ENCODE measurements at places on chromosomes 1 and 21.
A peak's percentile ranks its signal among the peaks of the same experiment; 100 is the strongest.

DNA sequence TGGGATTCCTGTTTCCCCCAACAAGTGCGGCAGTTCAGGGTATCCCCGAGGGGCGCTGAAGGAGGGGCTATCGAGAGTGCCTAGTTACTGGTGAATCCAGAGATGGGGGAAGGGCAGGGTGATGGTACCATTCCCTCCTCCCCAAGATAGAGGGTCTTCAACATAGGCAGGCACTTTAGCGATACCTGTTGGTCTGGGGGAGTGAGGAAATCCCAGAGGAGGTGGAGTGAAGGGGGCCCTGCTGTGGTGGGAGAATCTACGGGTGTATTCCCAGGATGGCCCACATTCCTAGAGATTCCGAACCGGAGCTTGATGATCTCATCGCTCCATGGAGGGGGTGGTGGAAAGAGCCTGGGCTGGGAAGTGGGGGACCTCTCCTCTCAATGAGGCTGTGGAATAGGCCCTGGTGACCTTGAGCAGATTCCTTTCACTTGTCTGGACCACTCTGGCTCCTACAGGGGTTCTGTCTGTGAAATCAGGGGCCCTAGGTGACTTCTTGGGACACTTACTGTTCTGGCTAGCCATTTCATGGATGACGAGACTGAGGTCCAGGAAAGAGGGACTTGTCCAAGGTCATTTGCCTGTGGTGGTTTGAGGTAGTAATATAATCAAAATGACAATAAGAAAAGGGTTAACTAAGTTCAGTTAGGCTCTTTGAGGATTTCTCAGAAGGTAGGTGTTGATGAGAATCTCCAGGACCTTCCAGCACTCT lies 52.7 kb upstream of the SYNC start:
- DNase-seq: no peak

DNA sequence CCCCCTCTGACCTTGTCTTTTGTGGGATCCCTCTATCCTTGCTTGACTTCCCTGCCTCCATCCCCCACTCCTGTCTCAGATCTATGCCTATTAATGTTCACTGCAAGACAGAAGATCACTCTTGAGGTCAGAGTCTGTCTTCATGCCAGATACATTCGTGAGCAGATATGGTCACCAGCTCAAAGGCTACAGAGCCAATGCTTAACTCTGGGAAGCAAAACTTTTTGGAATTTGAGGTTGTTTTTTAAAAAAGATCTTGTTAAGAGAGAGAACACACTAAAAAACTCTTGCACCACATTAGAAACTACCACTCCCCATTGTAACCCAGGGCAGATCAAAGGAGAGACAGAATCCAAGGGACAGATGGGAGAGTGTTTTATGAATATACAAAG lies 17.1 kb upstream of the A3GALT2 start:
- DNase-seq: no peak

- DNase-seq: no peak
Observed at GRCh38 chr21:40835184-40835694, 11.7 kb downstream of the DSCAM start.

- no peak for DNase-seq
Observed at GRCh38 chr1:20370698-20371097, 80.0 kb downstream of the VWA5B1 start.

DNA sequence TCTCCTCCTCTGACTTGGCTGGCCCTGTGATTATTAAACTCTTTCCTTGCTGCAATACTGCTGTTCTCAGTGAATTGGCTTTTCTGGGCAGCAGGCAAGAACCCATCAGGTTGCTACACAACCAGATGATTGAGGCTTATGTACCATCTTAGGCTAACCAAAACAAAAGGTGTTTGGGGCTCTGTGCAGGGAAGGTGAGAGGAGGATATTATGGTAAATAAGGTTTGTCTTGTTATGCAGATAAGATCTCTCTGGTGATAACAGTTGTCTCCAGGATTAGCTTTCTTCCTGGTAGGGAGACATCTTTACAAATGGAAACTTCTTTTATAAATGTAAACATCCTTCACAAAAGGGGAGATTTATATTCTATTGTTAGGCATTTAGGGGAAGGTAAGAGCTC lies 44.5 kb upstream of the GORAB start:
- no peak for DNase-seq

DNA sequence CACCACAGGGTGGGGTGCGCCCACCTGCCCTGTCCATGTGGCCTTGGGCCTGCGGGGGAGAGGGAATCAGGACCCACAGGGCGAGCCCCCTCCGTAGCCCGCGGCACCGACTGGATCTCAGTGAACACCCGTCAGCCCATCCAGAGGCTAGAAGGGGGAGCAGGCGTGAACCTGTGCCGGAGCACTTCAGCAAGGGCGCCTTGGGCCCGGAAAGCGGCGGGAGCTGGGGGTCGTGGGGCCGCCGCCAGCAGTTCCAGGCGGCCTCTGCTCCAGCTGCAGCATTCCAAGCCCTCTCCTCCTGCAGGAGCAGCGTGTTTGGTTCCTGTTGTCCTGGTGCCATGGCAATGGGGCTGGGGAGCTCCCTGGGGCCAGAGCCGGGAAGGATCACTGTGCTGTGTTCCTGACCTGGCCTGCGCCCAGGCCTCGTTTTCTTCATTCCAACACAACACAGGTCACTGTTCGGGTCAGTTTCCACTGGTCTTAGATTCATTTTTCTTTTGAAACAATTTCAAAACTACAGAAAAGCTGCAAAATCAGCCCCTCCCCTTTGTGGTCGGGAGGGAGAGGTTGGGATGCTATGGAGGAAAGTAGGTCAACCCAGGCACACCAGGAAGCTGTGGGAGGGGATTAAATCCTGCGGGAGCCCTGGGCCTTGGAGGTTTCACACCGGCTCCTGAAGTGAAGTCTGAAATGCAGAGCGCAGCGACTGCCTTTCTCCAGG lies 18.8 kb downstream of the SLX9 start:
- no peak for DNase-seq

GRCh38 chr21:31260790-31261189 lies 83.3 kb downstream of the TIAM1 start:
- DNase-seq: no peak

- DNase-seq: no peak
Observed at GRCh38 chr1:173504268-173504667, 27.1 kb downstream of the PRDX6 start.

DNA sequence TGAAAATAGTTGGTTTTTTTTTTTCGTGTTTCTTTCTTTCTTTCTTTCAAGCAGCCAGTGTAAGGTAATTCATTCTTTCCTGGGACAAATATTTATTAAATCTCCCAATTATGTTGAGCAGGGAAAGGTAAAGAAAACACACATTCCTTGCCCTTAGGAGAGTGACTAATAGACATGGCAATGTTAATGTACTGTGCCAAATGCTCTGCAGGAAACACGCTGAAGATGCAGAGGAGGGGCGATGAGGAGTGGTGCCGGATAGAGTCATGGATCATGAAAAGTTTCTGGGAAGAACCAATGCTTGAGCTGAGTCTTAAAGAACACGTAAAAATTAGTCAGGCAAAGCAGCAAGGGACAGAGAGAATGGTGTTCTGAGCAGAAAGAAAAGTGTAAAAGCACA lies 199.2 kb downstream of the DNM3 start:
- no peak for DNase-seq

- no peak for DNase-seq
Observed at GRCh38 chr1:40860706-40861223, 1.4 kb downstream of the CITED4 start.

DNA sequence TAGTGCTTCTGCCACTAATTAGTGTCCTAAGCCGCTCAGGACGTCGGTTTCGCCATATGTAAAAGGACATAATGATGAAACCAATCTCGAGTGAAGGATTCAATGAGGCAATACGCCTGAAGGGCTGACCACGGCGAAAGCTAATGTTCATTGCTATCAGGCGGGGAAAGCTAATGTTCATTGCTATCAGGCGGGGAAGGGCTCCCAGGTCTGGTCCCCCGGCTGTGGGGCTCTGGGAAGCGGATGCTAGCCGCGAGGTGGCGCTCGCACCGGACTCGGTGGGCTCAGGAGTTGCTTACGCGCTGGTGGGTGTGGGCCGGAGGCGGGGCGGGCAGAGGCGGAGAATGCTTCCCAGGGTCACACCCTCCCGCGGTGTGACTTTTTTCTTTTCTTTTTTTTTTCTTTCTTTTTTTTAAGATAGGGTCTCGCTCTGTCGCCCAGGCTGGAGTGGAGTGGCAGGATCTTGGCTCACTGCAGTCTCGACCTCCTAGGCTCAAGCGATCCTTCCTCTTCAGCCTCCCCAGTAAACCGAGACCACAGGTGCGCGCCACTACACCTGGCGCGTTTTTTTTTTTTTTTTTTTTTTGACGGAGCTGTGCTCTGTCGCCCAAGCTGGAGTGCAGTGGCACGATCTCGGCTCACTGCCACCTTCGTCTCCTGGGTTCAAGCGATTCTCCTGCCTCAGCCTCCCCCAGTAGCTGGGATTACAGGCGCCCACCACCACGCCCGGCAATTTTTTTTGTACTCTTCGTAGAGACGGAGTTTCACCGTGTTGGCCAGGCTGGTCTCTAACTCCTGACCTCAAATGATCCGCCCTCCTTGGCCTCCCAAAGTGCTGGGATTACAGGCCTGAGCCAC lies 1.1 kb upstream of the PEAR1 start:
- peak; percentile 71 for DNase-seq

DNA sequence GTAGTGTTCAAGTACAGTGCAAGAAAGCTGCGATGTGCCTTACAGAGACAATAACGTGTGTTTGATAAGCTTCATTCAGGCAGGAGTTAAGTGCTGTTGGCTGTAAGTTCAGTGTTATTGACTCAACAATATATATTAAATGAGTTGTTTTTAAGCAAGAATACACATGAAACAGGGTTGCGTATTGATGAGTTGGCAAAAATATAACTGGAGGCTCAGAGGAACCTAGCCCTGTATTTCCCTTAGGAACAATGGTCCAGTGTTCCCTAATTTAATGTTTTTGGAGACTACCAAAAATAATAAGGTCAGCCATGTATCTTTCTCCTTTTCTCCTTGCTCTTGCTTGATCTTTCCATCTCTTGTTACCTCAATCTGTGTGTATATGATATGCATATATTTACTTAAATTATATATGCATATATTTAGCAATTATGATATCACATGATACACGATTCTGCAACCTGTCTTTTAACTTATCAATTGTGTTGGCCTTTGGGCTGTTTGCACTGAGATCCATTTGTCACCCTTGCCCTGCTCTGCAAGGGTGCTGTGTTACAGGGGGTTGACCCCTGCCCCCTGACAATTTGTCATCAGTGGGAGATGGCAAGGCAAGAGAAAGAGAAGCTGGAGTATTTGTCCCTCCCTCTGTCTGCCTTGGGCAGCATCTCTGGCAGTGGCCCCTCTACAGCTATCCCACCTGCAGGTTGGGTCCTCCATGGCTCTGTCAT lies 109.7 kb downstream of the FGGY start:
- no peak for DNase-seq

GRCh38 chr21:26443291-26443690 lies 129.8 kb downstream of the CYYR1 start:
- no peak for DNase-seq

GRCh38 chr21:35227786-35228185 lies 178.7 kb upstream of the RUNX1 start:
- no peak for DNase-seq

- no peak for DNase-seq
Observed at GRCh38 chr1:206772243-206772937, at the start of gene IL10. Gene IL10, minus strand, starts transcription at chr1:206772494. Its CDS starts 59 bp downstream, at chr1:206772435.

GRCh38 chr1:225460021-225460736 lies 32.3 kb upstream of the LBR start:
- DNase-seq: no peak

GRCh38 chr1:3731583-3732433 lies 20.4 kb upstream of the CCDC27 start:
- DNase-seq: no peak

DNA sequence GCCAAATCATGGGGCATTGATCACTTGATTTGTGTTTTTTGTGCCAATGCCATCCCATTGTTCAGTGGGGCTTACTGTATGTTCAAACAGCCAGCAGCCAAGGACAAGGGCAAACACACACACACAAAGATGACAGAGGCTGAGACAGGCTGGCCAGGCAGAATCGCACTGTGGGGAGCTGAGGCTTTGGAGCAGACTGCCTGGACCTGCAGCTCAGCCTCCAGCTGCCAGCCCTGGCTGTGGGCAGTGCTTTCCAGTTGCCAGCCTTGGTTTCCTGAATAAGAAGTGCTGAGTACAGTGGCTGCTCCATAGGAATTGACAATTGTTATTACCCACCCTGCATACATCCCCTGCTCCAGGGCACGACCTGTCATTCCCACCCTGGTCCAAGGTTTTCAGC lies 16.9 kb upstream of the PCP4 start:
- no peak for DNase-seq

- DNase-seq: no peak
Observed at GRCh38 chr1:22691031-22691753, 19.4 kb upstream of the EPHB2 start.

GRCh38 chr1:72051538-72051937 lies 230.8 kb downstream of the NEGR1 start:
- no peak for DNase-seq

DNA sequence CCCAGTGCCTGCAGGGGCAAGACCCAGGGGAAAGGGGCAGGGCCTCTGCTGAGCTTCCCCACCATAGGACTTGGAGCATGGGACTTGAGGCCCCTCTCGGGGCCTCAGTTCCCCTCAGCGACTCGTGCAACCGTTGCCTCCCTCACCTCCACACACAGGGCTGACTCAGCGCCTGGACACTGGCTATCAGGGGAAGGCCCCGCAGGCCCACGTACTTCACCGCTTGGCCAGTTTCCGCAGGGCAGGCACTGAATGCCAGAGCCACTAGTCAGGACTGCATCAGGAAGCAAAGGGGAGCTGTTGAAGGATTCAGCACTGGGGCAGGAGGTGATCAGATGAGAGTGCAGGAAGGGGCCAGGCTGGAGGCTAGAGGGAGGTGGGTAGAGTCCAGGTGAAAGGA lies 15.5 kb upstream of the FAM131C start:
- no peak for DNase-seq
